ENCODE measurements at places on chromosomes 3 and 15.

- no peak for DNase-seq
Observed at GRCh38 chr3:51031666-51032065, 353.4 kb upstream of the MANF start.

DNA sequence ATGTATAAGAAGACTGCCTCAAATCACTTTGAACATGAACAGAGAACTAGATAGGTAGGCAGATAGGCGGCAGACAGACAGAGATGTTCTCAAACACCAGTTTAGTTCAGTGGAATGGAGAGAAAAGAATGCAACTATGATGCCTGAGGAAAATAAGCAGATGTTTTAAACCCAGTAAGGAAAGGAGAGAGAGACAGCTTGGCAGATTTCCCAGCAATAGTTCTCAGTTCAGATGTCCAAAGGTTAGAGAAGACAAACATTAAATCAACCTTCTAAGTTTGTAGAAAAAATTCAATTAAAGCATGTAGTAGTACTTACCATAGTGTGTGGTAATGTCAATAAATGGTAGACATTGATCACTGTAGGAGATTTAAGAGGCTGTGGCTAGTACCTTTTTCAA lies 209.6 kb upstream of the PFN2 start:
- DNase-seq: no peak

GRCh38 chr3:196208942-196209695 lies 2.1 kb downstream of the ZDHHC19 start:
- no peak for DNase-seq

DNA sequence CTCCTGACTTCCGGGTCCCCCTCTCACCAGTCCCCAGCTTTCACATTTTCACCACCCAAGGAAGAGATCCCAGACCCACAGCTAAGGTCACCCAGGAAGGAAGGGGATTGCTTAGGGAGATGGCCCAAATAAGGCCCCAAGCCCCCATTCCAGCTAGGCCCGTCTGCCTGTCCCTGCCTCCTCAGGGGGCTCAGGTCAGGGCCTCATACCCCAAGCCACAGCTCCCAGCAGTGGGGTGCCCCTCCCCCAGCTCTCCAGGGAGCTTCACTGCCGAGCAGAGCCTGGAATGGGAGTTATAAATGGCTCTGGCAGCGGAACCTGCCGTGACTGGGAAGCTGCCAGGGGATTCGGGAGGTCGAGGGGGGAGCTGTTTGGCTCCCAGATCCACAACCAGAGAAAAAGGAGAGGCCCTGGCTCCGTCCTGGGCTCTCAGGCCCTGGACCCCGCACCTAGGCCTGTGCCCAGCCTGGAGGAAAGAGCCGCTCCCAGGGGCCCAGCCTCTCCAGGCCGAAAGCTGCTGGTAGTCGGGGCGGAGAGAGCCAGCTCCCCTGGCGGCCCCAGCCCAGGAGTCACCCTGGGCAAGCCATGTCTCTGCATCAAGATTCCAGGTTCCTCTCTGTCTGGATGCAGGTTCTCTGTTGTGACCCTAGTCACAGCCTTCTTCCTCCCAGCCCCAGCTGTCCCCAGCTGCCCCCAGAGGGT lies 550 bp downstream of the CCDC9B start:
- DNase-seq: no peak

DNA sequence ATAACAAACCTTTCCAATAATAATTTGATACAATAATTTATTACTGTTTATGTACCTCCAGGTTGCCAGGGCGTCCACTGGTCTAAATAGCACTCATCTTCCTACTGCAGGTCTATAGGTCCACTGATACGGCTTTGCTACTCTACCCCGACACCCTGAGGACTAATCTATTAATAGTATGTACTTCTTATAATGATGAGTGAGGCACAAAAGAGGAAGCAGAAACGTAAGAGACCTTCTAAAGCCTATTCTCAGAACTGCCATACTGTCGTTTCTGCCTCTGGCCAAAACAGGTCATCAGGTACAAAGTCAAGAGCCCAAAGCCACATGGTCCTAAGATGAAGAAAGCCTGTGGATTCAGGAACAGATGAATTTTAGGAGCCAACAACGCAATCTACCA lies 163.2 kb upstream of the GRM7 start:
- no peak for DNase-seq

DNA sequence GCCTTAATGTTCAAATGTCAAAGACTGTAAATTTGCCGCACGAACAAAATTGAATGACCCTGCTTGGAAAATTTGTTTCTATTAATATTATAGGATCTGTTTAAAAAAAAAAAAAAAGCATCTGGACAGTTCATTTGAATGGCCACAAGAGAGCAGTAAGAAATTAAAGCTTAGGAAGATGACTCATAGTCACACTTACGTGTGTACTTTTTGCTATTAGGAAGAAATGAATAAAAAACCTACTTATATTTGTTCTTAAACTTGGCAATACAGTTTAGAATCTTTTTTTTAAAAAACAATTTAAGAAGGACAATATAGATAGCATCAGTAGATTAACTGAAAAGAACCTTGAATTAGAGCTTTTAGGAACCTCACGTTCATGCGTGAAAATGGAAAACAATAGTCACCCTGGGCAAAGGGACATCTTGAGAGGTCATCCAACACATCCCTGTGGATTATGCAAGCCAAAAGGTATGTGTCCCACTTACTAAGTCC lies 621.8 kb downstream of the MECOM start:
- no peak for DNase-seq

- DNase-seq: no peak
Observed at GRCh38 chr3:147575391-147575790, 166.2 kb downstream of the ZIC1 start.

DNA sequence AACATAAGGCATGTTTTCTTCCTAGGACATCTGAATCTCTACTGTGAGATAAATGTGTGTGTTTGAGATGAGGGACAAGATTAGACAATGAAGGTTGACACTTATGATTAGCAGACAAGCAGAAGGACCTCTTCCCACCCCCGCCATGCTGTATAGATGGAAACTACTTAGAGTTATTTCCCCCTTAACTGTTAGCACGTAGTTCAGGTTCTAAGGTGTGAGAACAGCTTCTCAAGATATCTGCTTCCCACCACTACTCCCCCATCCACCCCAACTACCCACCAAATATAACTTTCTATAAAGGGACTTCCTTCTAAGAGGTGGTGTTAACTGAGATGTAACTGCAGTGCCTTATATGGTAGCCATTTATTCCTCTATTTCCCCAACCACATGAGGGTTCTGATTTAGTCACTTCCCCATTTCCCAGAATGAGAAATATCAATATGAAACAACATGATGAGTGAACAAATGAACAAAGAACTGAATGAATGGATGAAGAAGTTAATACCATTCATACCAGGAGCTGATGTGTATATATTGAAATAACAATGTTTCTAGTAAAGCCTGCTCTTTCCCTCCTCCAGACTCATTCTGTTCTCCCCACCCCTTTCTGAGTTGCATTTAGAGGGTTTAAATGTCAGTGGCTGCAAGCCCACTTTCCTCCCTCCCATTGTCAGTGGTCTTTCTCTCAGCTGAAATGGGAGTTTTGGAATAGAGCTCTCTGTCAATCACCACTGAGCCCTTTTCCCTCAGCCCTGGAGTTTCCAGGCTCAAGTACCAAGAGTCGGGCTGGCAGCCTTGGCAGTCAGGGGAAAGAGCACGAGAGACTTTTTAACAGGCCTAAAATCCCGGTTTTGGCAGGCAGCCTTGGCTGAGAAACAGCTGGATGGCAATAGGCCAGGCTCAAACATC lies 7.7 kb upstream of the RFTN1 start:
- no peak for DNase-seq

DNA sequence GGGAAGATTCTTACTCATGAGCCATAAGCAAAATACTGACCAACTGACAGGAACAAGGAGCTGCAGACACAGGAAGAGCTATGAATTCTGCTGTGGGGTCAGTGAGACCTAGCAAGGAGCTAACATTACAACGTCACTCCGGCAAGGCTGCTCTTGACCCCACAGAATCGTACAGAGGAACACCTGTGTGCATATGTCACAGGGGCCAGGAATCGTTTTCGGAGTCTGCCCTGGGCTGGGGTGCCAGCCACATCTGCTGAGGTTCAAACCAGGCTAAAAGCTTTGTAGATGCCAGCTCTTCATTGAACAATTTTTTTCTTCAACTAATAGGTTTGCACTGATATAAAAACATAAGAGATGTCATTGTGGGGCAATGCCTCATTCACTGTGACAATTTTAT lies 82.6 kb downstream of the LRRK1 start:
- DNase-seq: no peak

- DNase-seq: no peak
Observed at GRCh38 chr15:57878573-57878972, 172.1 kb downstream of the POLR2M start.

- no peak for DNase-seq
Observed at GRCh38 chr15:83695901-83696425, 42.0 kb downstream of the ADAMTSL3 start.

GRCh38 chr3:52090131-52090932 lies 34.0 kb upstream of the DUSP7 start:
- DNase-seq: no peak

- peak; percentile 18 for DNase-seq
Observed at GRCh38 chr3:10238345-10239183, 9.7 kb upstream of the TATDN2 start.

GRCh38 chr3:184805351-184806038 lies 6.5 kb upstream of the VPS8 start:
- no peak for DNase-seq

- DNase-seq: no peak
Observed at GRCh38 chr15:59051873-59052861, 52.8 kb upstream of the CCNB2 start.

- DNase-seq: no peak
Observed at GRCh38 chr3:60142009-60142408, 1092.2 kb upstream of the CFAP20DC start.

DNA sequence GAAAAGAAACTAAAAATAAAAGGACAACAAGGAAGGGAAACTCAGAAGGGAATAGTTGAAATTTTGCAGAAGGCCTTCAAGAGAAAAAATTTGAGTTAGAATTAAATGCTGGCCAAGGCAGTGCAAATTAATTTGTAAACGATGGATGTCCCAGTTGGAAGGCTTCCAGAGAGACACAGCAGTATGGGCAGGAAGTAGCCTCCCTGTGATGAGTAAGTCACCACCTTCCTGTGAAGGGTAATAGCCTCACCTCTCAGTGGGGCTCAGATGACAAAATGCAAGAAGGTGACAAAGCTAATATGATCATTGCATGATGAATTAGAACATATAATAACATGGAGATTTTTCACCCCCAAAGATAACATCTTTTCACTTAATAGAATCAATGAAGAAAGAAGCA lies 27.3 kb upstream of the TMCO5A start:
- no peak for DNase-seq

DNA sequence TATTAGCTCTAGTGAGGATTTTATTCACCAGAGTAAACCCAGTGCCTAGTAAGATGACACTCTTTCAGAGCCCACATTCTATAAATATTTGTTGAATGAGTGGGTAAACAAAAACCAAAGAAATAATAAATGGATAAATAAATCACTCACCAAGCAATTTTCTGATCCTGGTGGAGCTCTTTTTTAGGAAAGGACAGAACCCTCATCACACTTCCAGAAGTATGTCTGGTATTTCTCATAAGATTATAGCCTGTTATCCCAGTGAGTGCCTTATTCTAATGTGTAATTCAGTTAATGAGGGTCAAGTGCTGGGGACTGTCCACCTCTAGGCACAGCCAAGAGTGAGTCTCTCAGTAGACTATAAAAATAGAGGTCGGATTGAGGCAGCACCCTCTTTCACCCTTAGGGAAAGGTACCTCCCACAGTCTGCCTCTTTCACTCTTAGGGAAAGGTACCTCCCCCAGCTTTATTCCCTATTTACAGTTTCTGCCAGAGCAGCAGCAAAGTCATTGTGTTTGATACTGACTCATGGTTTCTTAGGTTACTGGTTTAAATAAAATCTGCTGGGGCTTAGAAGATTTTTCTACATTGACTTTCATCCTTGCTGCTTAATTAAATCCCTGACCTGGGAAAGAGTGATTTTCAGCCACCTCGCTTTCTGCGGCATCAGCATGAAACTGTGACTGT lies 145.0 kb downstream of the STAC start:
- DNase-seq: no peak

- DNase-seq: no peak
Observed at GRCh38 chr15:80906159-80906766, 83.4 kb downstream of the MESD start.

- no peak for DNase-seq
Observed at GRCh38 chr3:144109944-144110343, 138.3 kb downstream of the DIPK2A start.

GRCh38 chr3:72041076-72041475 lies 256.1 kb upstream of the PROK2 start:
- no peak for DNase-seq

Data from stimulated activated CD8-positive, alpha-beta memory T cell treated with anti-CD3 and anti-CD28 coated beads, Interleukin-4, amount 100 ng/mL, for 1 hour (primary cell).